ENCODE measurements at places on chromosomes 6 and 20.

DNA sequence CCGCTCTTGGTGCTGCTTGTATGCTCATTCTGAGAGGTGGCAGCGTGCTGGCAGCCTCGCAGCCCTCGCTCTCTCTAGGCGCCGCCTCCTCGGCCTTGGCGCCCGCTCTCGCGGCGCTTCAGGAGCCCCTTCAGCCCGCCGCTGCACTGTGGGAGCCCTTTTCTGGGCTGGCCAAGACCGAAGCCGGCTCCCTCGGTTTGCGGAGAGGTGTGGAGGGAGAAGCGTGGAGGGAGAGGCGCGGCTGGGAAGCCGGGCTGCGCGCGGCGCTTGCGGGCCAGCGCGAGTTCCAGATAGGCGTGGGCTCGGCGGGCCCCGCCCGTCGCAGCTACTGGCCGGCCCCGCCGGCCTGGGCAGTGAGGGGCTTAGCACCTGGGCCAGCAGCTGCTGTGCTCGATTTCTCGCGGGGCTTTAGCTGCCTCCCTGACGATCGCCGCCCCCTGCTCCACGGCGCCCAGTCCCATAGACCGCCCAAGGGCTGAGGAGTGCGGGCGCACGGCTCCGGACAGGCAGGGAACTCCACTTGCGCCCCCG lies 19.5 kb upstream of the FAM8A1 start:
- DNase-seq: no peak

DNA sequence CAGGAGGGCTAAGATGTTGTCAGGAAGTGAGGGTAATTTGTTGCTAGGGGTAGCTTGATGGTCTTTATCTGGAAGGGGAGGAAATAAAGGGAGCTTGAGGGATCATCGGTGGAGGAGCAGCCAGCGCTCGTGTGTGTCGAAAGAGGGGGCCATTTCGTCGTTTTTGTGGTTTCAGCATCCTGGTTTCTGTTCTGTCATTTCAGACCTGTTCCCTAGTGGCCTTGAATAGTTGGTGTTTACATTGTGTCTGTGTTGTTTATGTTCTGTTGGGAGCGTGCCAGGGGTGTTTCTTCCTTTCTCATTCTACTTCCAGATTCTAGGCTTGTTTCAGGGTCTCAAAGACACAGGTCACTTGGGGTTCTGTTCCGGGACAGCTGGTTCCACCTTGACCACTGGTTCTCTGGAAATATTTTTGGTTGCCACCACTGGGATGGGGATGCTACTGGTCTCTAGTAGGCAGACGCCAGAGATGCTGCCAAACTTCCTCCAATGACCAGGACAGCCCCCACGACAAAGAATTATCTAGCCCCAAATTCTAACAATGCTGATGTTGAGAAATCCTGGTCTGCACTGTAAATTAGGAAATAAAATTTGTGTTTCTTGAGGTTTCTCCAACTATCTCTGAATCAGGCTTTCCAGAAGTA lies 113.9 kb upstream of the NAA20 start:
- DNase-seq: peak; percentile 85

GRCh38 chr6:1162367-1163275 lies 149.3 kb upstream of the FOXQ1 start:
- no peak for DNase-seq

DNA sequence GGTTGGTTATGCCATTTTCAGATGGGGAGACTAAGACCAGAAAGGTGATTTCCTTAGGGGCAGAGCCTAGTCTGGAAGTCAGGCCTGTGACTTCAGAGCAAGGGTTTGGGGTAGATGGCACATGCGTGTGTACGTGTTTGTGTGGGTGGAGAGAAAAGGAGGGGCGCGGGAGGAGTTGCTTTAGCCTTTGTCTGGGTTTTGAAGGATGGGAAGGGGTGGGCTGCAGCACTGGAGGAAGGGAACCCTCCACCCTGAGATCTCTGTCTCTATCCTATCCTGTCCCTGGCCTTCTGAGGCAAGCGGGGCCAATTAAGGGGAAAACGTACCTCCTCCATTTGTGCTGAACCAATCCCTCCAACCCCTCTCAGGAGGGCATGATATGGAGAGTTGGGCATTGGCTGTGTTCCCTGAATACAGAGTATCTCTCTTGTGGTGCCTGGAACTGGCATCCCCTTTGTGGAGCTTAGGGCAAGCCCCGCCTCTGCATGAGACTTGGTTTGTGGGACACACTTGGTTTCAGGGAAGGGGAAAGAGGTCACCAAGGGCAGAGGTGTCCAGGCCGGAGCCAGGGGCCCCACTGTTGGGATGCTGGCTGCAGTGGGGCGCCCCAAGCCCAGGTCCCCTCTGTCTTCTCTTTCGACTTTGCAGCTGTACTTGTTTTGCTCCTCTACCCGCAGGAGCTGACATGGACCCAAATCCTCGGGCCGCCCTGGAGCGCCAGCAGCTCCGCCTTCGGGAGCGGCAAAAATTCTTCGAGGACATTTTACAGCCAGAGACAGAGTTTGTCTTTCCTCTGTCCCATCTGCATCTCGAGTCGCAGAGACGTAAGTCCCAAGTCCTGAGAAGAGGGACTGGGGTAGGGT lies at the start of gene DBNDD2:
Gene DBNDD2 (plus strand): TSS at position 507 of the 863 bp plus-strand sequence. CDS start 179 bp downstream, at position 686.
- DNase-seq: no peak

DNA sequence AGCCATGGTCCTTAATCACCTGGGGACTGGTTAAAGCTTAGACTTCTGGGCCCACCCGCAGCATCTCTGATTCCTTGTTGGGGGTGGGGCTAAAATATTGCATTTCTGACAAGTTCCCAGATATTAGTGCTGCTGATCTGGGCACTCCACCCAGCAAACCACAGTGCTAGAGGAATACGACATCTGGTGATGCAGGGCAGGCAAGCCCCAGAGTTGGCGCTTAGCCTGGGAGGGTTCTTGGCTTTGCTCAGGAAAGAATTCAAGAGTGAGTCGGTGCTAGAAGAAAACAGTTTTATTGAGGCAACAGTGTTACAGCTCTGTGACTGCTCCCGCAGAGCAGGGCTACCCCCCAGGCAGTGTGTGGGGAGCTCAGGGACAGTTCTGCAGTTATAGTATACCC lies 210.7 kb downstream of the TFAP2C start:
- no peak for DNase-seq

DNA sequence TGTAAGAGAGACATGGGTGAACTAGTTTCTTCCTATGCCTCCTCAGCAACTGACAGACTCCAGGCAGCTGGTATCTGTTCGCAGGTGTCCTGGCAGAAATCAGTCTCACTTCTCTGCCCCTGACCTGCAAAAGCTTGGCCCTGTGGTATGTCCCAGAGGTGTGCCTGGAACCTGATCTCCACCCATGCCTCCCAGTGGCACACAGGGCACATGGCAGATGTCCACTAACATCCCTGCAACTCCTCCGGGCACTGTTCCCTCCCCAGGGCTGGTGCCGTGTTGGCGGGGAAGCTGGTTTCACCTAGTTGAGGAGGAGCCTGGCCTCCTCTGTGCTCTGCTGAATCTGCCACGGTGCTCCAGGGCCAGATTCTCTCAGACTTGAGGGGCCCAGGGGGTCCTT lies 123.3 kb upstream of the GGTLC1 start:
- DNase-seq: no peak

GRCh38 chr6:16241321-16241689 lies 2.9 kb downstream of the GMPR start:
- no peak for DNase-seq

DNA sequence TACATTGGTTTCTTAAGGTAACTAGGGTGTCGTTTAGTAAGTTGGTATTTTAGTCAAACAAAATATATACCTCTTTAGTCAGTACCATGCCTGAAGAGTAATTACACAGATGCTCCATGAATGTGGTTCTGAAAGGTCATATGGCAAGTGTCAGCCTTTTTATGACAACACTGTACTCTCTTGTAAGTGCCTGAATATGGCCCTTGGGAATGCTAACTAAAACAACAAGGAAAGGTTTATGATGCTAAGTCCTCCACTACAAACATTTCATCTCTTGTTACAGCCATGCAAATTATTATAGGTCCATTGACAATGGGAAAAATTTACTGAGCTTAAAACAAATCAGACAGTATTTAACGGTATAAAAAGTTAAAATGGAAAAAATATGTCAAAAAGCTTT lies 39.0 kb upstream of the SUPT3H start:
- no peak for DNase-seq

DNA sequence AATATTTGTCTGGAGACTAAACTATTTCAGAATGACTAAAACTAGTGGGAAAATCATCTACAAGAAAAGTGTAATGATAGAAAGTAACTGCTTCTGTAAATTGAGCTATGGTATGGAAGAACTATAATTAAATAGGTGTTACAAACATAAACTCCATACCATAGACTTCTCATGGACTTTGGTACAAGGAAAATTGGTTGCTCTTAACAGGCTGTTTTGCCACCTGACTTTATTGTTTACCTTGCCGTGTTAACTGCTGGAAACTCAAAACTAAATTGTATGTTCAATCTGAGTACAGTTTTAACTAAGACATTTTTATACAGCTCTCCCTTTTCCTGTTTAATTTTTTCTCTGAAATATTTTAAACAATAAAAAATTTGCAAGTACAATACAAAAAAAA lies 261.8 kb upstream of the POU3F2 start:
- DNase-seq: no peak

DNA sequence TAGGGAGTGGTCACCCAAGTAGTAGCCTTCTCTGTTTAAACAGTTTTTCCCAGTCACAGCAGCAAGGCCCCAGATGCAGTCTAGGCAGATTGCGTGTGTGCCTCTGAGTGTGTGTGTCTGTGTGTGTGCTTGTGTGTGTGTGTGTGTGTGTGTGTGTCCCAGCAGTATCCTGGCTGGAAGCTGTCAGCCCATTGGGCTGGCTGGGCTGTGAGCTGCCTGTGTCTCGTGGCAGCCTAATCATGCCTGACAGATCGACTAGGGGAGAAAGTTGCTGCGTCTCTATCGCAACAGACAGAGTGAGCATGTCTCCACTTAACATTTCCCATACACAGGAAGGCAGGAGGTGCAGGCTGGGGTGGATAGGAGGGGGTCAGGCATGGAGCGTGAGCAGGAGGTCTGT lies 42.9 kb upstream of the LRFN2 start:
- DNase-seq: no peak

GRCh38 chr6:37904590-37904989 lies 85.1 kb downstream of the ZFAND3 start:
- DNase-seq: no peak

- DNase-seq: no peak
These were observed 35.0 kb downstream of the SHPRH start for GRCh38 chr6:145929037-145929633.

DNA sequence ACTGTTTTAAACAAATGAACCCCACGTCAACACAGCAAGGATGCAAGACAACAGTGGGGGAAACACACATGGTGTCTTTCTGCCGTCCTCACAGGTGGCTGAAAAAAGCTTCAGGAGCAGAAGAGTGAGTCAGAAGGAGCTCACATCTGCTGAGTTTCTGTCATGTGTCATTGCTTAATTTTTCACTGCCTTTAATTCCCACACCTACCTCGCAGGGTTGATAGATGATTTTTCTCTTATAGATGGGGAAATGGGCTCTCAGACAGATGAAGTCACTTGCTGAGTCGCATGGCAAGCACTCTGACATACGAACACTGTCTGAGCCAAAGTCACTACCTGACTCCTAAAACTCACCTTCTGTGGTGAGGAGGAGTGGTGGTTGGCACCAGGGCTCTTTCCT lies 28.3 kb upstream of the CARMIL1 start:
- DNase-seq: no peak

DNA sequence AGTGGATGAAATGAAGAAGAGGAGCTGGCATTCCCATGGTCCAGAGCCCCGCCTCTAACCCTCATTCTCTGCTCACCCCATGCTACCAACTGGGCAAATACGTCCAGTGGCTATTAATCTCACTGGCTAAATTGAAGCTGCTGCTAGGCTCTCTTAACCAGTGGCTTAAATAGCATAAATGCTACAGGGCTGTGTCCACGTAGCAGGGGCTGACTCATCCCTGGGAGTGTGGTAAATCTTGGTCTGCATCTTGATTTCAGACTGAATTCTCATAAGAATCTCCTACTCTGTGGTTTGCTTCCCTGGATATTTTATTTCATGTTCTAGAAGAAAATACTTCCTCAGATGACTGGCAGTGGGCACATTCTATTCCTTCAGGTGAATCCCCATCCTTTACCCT lies 193.1 kb upstream of the ARG1 start:
- no peak for DNase-seq

DNA sequence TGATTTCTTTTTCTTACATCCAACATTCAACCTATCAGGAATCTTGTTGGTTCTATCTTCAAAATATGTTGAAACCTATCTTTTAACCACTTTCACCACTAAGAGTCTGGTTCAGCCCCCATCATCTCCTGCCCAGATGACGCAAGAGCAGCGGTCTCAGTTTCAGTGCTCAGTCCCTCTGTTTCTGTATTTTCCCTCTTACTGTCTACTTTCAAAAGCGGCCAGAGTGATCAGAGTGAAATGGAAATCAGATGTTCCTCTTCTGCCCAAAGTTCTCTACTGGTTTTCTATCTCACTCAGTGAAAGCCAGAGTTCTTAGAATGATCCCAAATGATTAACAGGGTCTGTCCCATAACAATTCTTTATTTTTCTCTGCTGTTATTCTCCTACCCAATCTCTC lies 147.9 kb upstream of the PDE7B start:
- DNase-seq: no peak

DNA sequence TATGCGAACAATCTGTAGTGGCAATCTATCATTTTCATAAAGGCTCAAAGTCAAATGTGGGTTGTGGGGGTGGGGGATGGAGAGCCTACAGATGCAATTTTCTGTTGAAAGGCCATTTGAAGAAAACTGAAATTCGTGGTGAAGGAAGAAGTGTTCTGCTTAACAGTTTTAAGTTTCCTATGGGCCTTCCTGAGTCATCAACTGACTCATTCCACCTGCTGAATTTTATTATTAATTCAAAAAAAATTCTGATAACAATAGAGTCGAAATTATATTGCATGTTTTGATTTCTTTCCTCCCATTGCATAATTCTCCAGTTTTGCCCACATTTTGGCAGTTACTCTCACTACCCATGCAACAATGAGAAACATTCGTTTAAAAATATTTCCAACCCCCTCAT lies 622.3 kb upstream of the ARID1B start:
- no peak for DNase-seq

DNA sequence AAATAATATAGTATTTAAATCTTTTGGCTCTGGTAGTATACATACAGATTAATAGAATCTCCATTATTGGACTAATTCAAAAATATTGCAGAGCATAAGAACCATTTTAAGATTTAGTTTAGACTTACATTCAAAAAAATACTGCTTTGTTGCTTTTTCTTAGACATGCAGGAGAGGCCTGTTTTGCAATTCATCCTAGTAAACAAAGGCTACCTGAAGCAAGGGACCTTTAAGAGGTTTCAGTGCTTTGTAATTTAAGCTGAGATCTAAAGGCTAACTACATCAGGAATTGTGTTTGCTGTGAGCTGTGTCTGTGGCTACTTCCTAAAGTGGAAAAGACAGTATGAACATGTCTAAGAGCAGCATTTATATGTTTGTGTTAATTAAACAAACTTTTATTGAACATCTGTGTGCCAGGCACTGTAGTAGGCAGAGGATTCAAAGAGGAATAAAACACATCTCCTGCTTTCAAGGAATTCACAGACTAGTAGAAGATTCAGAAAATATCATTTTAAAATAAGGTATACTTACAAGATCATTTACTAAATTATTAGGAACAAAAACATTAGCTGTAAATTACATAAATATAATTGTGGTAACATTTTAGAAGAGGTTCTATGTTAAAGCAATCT lies 29.1 kb upstream of the CALHM6 start:
- DNase-seq: no peak

- DNase-seq: no peak
These were observed 130.1 kb upstream of the NEDD9 start for GRCh38 chr6:11362564-11362963.

Data from HuH-7 (cell line).